ENCODE measurements at places on chromosomes 13 and 19.

GRCh38 chr13:32722340-32722739, 136.1 kb downstream of the PDS5B start:
- DNase-seq = no peak

DNA sequence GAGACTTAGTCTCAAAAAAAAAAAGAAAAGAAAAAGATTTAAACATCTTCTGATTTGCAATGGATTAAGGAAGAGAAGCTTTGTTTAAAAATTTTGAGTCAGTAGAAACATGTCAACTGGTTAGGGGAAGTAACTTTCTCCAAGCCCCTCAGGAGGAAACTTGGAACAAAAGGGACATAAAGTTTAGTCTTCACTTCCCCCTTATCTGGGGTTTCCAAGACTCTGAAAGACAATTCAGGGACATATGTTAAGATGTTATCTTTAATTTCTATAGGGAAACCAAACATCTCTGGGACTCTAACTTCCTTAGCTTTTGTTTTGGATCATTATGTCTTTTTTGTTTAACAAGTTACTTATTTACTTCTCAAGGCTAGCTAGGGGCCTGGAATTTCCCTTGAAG, 20.1 kb upstream of the MRI1 start:
- no peak for DNase-seq

DNA sequence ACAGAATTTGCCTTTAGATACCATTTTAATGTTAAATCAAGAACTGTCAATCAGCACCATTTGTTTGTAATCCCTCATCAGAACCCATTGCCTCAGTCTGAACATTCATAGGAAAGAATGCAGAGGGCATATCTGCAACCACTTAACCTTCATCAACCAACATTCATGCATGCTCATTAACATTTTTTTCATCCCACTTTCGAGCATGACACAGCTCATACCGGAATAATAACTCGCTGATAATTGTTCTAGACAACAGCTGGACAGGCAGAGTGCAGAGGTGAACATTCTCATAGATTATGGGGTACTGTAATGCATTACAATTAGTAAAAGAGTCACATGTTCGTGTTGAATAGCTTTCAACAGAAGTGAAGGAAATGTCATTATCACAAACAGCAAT, 216.8 kb downstream of the DIAPH3 start:
- DNase-seq = no peak

GRCh38 chr19:47107202-47107952, 6.2 kb downstream of the ZC3H4 start:
- peak; percentile 94 for DNase-seq

GRCh38 chr19:4580961-4581665, 21.6 kb upstream of the SEMA6B start:
- no peak for DNase-seq

GRCh38 chr19:6988257-6988656, 33.0 kb downstream of the MBD3L2B start:
- no peak for DNase-seq

GRCh38 chr19:5988517-5989387, 10.8 kb upstream of the RANBP3 start:
- peak; percentile 26 for DNase-seq

GRCh38 chr13:27621116-27621365, 651 bp upstream of the POLR1D start:
- no peak for DNase-seq

- DNase-seq = no peak
Measured at GRCh38 chr19:55261671-55262126, 2.9 kb upstream of the PPP6R1 start.

DNA sequence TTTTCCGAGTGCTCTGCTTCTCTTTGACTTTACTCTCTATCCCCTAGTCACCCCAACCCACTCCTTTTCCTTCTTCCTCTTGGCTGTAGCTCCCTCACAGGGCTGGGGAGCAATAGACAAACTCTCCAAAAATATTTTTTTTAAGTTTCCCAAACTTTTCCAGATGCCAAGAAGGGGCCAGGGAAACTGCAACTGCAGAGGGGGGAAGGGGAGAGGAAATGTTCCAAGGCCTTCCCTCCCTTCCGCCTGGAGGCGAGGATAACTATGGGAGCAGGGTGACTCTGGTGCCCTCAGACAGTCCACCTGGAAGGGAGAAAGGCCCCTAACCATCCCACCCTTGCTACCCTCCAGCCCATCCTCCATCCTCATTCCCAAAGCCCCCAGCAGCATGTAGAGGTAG, 49.4 kb downstream of the LYL1 start:
- DNase-seq = no peak

Measured in DMS53 (cell line).